ENCODE measurements at places on chromosomes 16 and 17.

DNA sequence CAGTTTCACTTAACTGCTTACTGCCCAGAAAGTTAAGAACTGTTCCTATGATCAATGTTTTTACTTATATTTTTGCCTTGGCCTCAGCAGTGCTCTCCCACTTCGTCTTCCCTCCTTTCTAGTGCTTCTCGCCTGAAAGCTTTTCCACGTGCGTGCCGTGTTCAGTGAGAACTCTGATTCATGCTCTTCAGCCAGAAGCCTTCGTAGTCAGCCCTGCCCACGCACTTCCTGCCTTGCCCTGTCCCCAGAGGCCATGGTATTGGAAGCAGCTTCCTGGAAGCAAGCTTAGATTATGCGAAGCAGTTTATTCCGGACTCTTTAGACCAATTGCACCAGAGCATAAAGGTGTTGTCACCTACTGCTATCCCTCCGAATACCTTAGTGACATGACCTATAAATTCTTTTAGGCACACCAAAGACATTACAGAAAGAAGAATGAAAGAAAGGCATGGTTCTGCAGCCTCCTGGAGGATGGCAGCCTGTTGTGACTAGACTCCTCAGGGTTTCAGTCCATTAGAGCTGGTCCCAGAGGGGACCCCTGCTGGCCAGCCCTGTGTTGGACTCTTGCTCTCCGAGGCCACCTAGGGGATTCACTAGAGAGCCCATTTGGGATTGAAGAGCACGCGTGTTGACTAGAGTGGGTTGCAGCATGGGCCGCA lies 105.2 kb downstream of the RPTOR start:
- DNase-seq, result peak; percentile 78

DNA sequence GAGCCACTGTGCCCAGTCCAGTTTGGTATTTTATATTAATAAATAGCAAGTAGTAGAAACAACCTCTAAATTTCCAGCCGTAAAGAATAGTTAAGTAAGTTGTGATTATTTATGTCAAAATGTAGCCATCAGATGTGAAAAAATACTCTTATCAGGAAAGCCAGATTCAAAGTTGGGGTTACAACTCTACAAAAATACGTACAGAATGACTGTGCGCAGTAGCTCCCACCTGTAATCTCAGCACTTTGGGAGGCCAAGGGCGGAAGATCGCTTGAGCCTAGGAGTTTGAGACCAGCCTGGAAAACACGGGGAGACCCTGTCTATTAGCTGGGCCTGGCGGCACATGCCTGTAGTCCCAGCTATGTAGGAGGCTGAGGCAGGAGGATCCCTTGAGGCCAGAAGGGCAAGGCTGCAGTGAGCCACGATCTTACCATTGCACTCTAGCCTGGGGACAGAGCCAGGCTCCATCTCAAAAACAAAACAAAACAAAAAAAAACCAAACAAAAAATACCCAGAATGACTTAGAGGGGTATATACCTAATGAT lies 1.7 kb downstream of the PDP2 start:
- no peak for DNase-seq

GRCh38 chr16:22189473-22190080 lies 16.5 kb upstream of the EEF2K start:
- DNase-seq, result no peak

DNA sequence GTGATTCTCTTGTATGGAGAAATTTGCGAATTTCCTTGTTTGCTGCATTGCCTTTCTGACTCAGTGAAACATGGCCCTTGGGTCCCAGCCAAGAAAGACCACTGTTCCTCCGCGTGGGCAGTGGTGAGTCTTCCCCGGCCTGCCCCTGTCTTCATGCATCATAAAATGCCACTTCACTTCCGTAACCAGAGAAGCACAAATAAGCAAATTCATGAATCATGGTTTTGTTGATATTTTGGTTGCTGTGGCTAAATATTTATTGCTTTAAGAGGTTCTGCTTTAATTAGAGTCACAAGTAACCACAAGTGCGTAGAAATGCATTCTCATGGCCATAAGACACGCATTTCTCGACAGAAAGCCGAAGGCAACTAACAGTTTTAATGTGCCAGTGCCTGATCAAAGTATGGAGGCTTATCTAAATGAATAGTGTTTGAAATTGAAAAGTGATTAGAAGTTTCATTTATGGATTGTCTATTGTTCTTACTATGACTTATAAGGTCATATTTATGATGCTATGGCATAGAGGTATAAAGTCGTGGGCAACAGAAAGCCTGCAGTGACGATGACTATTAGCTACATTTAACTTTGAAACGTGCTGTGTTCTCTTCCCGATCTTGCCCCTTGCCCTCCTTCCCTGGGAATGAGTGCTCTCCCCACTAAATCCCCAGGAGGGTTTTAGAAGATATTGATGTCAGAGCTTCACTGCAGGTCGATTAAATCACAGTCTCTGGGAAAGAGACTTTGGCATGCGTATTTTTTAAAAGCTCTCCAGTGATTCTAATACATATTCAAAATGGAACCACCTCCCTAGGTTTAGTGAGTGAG lies 76.0 kb downstream of the WIPI1 start:
- DNase-seq, result no peak

- no peak for DNase-seq
These were observed 308.7 kb upstream of the TNRC6C start for GRCh38 chr17:77649717-77650211.

DNA sequence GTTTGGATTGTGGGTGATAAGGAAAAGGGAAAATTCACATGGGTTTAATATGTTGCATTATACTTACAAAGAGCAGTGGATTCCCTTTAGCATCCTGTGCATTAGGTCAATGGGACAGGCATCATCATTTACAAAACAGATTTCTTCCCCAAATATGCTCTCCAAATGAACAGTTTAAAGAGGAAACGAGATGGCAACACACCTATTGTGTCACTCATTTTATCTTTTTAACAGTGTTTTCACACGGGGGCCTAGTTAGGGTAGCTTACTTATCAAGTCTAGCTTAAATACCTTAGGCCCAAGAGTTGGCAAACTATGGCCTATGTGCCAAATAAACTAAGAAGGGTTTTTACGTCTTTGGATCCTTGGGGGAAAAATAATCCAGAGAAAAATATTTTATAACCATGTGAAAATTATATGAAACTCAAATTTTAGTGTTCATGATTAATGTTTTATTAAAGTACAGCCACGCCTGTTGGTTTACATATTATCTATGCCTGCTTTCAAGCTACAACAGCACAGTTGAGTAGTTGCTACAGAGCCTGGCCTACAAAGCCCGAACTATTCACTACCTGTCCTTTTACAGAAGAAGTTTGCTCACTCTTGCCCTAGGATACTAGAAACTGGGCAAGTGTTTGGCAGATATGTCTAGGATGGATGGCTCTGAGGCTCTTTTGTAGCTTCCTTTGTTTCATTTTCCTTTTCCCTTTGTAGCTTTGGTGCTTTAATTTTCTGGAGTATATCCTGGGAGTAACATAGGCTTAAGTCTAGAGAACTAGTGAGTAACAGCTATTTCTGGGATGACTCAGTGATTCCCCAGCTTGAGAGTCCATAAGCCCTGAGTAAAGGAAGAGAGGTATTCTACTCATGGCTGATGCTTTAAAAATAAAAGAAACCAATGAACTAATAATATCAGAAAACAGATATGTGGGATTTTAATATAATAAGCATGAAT lies 12.4 kb downstream of the NUP93 start:
- no peak for DNase-seq
